Smooth muscle cell of the umbilical artery (primary cell): ENCODE measurements at places on chromosomes 4 and X. TPM values are rescaled to one million over a fixed set of nuclear protein-coding genes. Genes with fewer than 3 reads are reported as not detected.

The ATP1B4 gene
- total RNA-seq, result not detected in 2 replicates

The MAGT1 gene
- 133 and 172 TPM in 2 replicates for total RNA-seq

The GPR119 gene
- total RNA-seq, result not detected in 2 replicates

The TLL1 gene
- under 0.01 and 0.18 TPM in 2 replicates for total RNA-seq

The AGA gene
- total RNA-seq, result 32.5 and 40.1 TPM in 2 replicates

The RBM46 gene
- not detected in 2 replicates for total RNA-seq

The PCSK1N gene
- 1.1 and 1.2 TPM in 2 replicates for total RNA-seq

The CXorf49 gene
- not detected in 2 replicates for total RNA-seq

The F11 gene
- total RNA-seq, result not detected in 2 replicates

The GRPR gene
- total RNA-seq, result under 0.01 and 0.05 TPM in 2 replicates

The PNMA5 gene
- total RNA-seq, result not detected in 2 replicates

The VEGFD gene
- total RNA-seq, result 0.09 and 0.30 TPM in 2 replicates

The ACSL1 gene
- 34.7 and 71.9 TPM in 2 replicates for total RNA-seq

The EVC gene
- 53.4 and 87.2 TPM in 2 replicates for total RNA-seq

The RAB39B gene
- total RNA-seq, result 0.69 and 1.5 TPM in 2 replicates

The SLIT2 gene
- 18.1 and 34.0 TPM in 2 replicates for total RNA-seq

The PDZD4 gene
- under 0.01 and 0.18 TPM in 2 replicates for total RNA-seq

The CT45A2 gene
- total RNA-seq, result not detected in 2 replicates

The USP53 gene
- 9.2 and 31.0 TPM in 2 replicates for total RNA-seq

The ANTXR2 gene
- total RNA-seq, result 380 and 915 TPM in 2 replicates
